ENCODE measurements at places on chromosomes 1 and 21.

DNA sequence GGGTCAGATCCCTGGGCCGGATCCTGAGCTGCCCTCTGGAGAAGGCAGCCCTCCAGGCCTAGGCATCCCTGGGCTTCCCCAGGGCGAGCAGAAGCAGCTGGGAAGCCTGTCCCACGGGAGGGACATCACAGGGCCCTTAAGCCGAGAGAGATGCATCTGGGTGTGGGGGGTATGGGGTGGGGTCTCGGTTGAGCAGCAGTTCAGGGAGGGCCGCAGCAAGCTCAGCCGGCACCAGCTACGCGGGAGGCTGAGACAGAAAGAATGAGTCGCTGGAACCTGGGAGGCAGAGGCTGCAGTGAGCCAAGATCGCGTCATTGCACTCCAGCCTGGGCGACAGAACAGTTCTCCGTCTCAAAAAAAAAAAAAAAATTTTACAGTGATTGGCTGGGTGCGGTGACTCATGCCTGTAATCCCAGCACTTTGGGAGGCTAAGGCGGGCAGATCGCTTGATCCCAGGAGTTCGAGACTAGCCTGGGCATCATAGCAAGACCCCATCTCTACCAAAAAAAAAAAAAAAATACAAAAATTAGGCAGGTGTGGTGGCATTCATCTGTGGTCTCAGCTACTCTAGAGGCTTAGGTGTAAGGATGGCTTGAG, 37.7 kb downstream of the RRP1 start:
- DNase-seq: no peak

GRCh38 chr1:114153261-114154145, at the start of gene SYT6:
TSS of gene SYT6 (minus strand) at chr1:114153869. CDS start at chr1:114153772, 97 bp downstream.
- peak; percentile 71 for DNase-seq

DNA sequence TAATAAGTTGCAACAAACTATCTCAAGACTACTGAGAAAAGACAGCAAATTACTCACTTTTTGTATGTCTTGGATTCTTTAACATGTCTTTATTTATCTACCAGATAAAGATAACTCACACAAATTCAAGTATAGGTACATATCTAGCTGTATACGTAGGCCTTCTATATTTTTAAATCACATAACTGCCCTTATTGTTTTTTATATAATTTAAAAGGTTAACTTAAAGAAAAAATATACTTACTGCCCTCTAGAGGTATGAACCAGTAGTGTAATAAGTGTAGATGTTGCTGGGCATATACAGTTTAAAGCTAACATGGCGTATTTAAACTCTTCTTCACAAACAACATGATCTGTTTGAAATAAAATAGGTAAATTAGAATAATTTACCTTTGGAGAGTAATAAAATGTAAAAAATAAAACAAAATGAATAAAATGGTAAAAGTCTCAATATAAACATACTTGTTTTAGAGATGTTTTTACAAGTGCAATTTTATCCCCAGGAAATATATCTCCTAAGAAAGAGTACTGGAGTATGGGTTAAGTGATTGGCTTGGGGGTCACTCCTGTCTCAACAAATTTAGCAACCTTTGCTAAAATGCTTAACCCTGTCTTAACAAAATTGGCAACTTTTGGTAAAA, 235.2 kb downstream of the KCNT2 start:
- no peak for DNase-seq

DNA sequence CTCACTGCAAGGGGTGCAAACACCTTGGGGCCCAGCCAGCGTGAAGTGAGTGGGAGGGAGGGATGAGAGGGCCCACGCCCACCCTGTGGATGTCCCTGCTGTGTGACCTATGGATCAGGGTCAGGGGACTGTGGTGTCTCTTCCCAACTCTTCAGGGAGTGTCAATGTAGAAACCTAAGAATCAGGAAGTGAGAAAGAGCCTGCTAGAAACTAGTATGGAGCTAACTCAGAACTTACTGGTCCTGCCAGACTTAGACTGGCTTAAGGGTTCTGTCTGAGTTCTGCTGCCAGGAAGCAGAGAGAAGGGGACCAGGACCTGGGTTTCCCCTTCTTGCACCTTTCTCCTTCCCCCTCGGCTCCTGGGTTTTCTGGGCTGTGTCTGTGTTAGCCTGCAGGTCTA, 1.8 kb upstream of the IL10 start:
- DNase-seq: no peak

DNA sequence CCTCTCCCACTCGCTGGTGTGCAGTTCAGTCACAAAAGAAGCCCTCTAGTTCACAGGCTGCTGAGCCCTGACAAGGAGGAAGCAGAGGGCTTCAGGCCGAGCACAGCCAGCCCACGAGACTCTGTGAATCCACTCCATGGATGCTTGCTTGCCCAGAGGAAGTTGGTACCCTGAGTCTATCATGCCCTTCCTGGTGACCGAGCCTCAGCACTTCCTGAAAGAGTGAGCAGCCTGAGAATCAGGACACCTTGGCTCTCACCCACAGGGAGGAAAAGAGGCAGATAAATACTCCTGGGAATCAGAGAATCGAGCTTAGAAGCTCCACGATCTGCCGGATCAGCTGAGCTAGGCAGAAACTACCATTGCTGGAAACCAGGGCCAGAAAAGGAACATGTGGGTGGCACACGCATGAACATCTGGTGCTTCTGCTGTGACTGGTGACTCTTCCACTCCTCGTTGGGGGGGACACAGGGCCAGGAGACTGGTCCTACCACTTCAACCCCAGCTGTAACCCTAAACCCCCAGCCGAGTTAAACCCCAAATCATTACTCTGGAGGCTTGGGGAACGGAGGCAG, 376.3 kb upstream of the CAMK1G start:
- DNase-seq: no peak

GRCh38 chr1:93078638-93078985, 471 bp upstream of the MTF2 start:
- peak; percentile 52 for DNase-seq
